ENCODE measurements at places on chromosomes 11 and 22. TPM values are rescaled to one million over a fixed set of nuclear protein-coding genes. Genes with fewer than 3 reads are reported as not detected.
A peak's percentile ranks its signal among the peaks of the same experiment; 100 is the strongest.

DNA sequence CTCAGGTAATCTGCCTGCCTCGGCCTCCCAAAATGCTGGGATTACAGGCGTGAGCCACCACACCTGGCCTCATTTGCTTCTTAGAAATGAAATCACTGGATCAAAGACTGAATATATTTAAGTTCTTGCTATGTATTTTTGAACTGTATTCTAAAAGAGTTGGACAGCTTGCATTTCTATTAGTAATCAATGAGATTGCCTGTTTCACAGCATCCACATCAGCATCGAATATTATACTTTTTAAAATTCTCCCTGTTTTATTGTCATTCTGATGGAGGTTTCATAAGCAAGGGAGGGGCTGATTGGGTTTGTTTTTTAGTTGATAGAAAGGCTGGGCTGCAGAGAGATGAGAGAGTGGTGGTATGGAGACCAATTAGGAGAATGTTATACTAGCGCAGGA is 68.7 kb upstream of the CREB3L1 start:
- DNase-seq = no peak

DNA sequence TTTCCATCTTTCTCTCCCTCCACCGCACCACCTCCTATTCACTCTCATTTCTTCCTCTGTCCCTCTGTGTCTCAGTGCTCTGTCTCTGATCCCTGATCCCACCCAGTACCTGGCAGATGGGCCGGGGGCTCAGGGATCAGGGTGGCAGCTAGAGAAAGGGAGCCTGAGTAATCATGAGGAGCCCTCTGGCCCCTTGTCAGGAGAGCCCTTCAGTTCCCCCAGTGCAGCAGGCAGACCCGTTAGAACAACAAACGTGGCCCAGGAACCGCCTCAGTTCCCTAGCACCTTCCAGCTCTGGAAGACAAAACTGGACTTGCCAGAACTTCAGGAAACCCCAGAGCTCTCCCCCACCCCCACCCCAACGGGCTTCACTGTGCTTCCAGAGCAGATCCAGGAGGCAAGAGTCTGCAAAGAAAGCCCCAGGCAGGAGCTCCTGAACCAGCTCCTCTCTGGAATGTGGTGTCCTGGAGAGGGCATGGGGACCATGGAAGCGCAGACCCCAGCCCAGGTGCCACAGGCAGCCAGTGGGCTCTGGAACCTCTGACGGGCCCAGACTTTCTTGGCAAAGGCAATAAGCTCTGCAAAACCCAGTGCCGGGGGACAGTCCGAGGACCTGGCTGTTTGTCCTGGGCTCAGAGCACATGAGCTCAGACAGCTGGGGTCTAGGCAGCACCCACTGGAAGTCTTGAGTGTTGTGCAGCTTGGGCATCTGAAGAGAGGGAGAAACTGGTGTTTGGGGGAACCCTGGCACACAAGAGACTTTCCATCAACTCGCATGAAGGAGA is 43.2 kb downstream of the LMO1 start:
- DNase-seq = no peak

GRCh38 chr11:16812274-16812673 is 73.8 kb downstream of the C11orf58 start:
- no peak for DNase-seq

GRCh38 chr11:113546757-113547507 is 71.7 kb upstream of the DRD2 start:
- peak; percentile 90 for DNase-seq

PGA5 gene
- not detected for total RNA-seq

MSANTD4 gene
- total RNA-seq = 17.8 TPM

IFITM10 gene
- total RNA-seq = 2.0 TPM

DUSP8 gene
- 3.2 TPM for total RNA-seq

C11orf91 gene
- not detected for total RNA-seq
